Stimulated activated CD8-positive, alpha-beta memory T cell treated with anti-CD3 and anti-CD28 coated beads, Interleukin-4, amount 100 ng/mL, for 24 hours (primary cell): ENCODE measurements at places on chromosomes 3 and 15.

DNA sequence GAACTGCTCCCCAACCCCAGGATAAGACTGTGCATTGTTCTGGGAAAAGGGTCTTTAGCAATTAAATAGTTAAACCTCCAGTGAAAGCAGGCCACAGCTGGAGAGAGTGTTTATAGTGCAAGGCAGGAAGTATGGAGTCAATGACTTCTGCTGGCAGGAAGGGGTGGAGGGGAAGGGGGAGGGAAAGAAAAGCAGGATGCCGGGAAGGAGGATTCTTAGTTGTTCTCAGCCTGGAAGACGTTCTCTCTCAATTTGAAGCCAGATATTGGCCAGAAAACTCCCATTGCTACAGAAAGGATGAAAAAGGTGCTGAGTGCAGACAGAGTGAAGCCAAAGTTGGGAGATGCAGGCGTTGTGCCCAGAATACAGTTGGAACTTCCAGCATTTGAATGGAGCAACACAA is 35.7 kb upstream of the ACTL6A start:
- DNase-seq = no peak

DNA sequence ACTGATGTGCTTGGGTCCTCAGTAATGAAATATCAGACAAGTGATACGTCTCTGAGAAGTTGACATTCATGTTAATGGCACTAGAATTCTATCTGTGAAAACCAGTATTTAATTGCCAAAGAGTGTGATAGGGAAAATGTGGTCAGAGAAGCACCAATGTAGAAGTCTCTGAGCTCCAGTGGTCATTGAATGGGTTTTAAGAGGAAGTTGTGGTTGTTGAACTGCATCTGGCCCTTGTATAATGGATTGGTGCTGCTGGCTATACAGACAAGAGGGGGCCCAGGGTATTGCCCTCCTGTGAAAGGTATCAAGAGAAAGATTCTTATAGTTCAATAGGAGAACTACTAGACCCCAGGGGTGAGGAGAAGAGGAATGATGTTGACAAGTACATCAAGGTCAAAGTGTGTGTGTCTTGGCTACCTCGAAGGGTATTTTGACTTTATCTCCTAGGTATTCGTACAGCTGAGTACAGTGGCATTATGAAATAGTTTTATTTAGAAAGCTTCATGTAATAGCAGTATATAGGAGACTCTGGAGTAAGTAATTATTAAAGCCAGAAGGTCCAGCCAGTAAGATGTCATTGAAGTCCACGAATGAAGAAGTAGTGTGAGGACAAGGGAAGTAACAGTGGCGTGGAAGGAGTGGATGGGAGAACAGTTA is 47.1 kb downstream of the CHD2 start:
- DNase-seq = no peak

DNA sequence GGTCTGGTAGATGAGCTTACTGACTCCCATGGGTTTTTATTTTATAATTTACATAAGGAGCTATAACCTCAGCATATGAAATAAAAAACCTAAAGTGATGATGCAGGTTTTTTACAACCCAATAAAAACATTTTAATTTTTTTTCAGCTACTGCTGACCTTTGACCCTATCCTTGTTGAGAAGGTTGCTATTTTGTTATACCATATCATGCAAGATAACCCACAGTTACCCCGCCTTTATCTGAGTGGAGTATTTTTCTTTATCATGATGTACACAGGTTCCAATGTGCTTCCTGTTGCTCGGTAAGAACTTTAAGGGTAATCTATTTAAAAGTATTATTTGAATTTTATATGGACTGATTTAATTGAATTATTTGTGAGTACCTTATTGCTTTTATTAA is 70.8 kb downstream of the DNAJC13 start:
- no peak for DNase-seq

DNA sequence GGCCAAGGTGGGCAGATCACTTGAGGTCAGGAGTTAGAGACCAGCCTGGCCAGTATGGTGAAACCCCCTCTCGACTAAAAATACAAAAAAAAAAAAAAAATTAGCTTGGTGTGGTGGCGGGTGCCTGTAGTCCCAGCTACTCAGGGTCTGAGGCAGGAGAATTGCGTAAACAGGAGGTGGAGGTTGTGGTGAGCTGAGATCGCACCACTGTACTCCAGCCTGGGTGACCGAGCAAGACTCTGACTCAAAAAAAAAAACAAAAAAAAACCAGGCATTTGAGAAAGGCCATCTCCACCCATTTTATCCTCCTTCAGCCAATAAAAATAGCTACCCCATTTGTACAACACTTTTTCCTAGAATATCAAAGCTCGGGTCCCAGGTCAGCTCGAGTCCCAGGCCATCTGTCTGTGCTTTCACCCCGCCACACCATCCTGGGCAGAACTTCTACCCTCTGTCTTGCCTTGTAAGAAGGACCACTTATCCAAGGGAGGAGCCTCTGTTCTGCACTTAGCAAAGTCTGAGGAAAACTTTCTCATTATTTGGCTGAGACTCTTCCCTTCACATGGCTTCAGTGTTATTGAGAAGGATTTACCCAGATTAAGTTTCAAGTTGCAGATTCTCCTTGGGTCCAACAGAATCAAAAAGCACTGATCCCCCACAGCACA is 99.1 kb downstream of the MESD start:
- no peak for DNase-seq

DNA sequence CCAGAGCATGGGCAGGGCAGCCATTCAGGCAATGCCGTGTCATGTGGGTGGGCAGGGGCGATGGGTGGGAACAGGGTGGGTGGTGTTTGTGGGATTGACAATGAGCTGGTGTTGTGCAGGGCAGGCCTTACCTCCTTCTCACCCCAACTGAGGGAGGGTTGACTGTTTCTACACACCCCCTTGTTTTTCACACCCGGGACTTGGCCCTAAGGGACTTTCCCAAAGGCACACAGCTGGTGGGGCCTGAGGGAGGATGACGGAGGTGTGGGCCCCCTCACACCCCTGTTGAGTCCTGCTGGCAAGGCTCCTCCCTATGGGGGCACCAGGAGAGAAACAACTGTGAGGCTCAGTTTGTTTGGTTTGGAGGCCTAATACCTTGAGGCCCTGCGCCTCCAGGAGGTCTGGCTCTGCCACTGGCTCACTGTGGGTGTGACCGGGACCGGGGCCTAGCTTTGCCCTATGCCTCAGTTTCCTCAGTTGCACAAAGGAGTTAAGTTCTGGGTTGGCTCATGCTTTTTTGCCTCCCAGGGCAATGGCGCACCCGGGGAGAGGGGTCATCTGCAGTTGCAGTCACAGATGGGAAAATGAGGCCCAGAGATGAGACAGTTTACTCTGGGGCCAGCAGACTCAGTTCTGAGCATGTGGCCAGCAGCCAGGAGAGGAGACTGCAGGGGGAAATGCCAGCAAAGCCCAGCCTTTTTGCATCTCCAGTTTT is 5.1 kb upstream of the DNAH1 start:
- DNase-seq = peak; percentile 61

DNA sequence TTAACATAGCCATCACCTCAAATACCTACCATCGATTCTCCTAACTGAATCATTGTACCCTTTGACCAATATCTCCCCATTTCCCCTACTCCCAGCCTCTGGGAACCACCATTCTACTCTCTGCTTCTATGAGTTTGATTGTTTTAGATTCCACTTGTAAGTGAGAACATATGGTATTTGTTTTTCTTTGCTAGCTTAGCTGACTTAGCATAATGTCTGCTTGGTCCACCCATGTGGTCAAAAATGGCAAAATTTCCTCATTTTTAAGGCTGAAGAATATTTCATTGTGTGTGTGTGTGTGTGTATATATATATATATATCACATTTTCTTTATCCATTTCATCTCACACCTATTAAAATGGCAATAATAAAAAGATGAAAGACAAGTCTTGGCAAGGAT is 469.3 kb downstream of the FHIT start:
- no peak for DNase-seq

GRCh38 chr15:96234109-96234892 is 96.2 kb upstream of the NR2F2 start:
- no peak for DNase-seq

GRCh38 chr3:177968891-177969290 is 567.3 kb upstream of the KCNMB2 start:
- DNase-seq = no peak

DNA sequence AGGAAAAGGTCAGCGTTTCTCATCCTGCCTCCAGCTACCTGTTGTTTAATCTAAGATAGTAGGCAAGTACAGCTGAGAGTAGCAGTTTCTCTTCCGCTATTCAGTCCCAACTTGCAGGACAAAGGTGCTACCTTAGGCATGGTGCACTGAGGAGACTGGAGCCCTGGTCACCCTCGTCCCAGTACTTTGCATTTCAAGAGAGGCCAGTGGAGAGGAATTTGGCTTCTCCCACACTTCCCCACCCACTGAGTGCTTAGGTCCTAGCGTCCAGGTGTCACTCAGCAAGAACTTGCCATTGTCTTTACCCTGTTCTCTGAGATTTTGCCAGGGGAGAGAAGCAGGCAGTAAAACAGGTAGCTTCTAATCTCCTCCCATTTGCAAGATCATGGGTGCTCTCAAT is 12.5 kb upstream of the RPN1 start:
- DNase-seq = no peak

DNA sequence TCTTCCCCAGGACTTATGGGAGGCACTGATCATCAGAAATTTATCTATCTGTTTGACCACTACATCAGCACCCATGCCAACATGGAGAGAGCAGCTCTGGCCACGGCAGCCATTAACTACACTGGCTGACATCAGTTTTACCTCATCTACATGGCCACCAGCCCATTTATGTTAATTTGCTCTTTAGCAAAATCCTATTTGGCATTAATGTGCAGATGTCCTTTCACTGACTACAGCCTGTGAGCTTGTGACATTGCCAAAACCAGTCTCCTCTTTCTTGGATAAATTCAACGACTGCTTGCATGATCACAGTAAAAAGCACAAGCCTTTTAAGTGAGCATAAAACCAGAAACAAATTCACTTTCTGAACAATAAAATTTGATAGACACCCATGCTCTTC is 47.5 kb downstream of the NR1I2 start:
- DNase-seq = no peak

GRCh38 chr3:67376416-67376815 is 278.0 kb downstream of the SUCLG2 start:
- DNase-seq = no peak

DNA sequence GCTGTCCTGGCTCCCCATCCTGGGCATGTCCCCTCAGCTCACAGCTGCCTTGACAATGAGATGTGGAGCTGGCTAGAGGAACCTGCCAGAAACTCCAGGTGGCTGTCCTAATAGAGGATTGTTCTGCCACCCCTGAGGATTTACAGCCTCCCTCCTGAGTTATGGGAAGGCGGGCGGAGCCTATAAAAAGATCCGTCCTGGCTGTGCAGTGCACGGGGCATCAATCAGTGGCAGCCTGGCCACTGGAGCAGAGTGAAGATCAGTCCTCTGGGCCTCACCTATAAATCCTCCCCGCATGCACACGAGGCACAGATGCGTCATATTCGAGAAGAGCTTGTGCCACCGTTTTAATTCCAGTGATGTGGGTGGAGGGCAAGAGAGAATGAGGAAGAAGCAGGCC is 90.0 kb downstream of the MEGF11 start:
- DNase-seq = no peak

DNA sequence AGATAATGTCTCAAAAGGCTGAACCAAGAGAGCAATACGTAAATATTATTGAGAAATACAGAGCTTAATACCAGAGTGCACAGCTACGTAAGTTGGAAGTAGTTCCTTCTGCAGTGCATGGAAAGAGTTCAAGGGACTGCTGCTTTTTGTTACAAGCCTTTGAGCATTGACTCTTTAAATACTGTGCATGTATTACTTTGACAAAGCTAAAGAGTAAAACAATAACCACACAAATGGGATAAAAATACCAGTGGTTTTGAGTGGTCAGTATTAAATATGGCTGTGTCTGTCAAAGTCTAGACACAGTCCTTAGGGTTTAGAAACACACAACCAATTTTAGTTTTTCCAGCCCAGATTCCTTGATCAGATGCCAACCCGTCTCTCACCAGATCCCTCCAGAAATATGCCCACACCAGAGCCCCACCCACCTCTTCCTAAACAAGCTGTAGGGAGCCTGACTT is 62.1 kb downstream of the SSR3 start:
- no peak for DNase-seq

DNA sequence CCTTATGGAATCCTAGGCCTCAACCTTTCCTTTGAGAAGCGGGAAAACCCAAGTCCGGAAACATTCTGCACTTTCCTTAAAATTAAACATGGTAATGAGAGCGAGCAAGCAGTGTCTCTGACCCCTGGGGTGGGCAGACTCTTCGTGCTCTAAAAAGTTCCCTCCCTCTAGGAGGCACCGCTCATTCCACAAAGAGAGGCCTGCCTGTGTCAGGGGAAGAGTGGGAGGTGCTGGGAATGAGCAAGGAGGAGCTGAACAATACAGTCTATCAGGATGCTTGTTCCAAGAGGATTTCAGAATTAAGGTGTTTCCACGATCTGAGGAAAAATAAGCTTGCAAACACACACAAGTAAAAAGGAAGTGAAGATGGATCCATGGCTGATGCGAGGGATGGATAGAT is 6.0 kb upstream of the RLBP1 start:
- no peak for DNase-seq

- DNase-seq = no peak
These were observed 23.6 kb downstream of the PTX3 start for GRCh38 chr3:157460253-157460652.

DNA sequence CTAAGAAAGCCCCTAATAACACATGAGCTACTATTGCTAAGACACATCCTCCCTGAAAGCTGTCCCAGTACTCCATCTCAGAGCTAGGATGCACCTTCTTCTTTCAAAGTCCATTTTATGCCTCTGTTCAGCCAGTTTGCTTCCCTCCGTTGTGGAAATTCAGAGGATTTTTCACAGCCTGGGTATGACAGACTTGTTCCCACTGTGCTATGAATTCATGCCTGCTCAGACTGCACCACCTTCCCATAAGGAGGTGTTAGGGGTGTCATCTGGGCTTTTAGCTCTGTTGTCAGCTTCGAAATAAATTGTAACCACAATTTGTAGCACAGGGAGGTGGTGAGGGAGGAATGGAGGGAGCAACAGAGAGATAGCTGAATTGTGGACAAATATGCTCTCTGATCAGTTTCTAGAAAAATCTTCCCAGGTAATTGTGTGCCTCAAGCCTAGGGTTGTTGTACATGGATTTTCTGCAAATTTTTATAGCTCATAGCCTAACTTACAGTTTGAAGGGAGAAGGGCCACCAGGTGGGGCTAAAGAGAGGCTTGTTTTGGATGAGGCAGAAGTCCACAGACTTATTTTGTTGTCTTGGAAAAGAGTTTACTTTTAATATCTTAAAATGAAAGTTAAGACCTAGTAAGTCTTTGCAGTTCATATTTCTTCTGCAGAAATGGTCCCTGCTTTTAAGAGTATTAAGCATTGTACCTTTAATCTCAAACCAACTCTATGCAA is 462.0 kb downstream of the PDCD6IP start:
- DNase-seq = peak; percentile 6

- no peak for DNase-seq
These were observed 8.1 kb upstream of the TIGIT start for GRCh38 chr3:114285648-114286230.
